GM20000 (cell line): ENCODE measurements at places on chromosomes 6 and 20.

DNA sequence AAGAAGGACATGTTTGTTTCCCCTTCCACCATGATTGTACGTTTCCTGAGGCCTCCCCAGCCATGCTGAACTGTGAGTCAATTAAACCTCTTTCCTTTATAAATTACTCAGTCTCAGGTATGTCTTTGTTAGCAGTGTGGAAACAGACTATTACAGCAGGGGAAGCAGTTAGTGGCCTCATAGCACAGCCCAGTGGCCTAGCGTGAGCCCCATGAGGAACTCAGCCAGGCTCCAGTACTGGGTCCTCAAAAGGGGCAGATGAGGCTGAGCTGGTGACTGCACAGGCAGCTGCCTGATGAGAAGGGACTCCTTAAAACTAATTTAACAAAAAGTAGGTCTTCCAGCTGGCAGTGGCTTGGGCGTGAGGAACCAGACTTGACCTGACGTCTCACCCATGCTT is 399.9 kb downstream of the CDH26 start:
- DNase-seq, result no peak

- DNase-seq, result no peak
Observed at GRCh38 chr6:139722530-139722929, 348.1 kb upstream of the CITED2 start.

- no peak for DNase-seq
Observed at GRCh38 chr6:112016320-112016719, 37.6 kb upstream of the CCN6 start.

- DNase-seq, result no peak
Observed at GRCh38 chr6:11404081-11404480, 133.5 kb upstream of the TMEM170B start.

DNA sequence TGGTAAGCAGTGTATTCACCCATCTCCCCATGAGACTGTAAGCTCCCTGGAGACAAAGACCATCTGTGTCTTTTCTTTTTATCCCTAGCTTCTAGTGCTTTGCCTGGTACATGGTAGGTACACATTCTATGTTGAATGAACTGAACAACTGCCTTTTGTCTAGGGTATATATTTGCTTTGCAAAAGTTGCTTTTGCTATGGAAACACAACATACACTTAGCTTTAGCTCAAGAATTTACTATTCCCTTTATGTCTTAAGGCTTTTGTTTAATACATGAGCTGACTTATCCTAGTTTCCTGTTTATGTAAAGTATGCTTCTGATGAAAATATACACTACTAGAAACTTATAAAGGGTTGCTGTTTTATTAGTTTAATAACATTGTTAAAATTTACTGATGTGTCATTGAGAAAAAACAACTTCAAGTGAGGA is 198.2 kb downstream of the PRL start:
- DNase-seq, result no peak

DNA sequence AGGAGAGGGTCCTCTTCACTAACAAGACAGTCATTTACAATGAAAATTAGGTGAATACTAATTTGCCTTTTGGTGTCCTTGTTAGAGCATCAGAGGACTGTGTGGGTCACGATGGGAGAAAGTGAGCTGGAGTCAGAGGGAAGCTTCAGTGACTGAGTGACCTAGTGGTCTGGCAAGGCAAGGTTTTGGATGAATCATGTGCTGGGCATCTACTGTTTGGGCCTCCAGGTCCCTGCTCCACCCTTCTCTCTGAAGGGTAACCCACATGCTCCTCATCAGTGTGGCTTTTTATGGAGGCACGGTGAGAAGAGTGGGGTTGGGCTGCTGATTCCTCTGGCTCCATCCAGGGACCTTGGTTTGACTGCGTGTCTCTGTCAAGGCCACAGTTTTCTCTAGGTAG is 60.5 kb upstream of the EXOC2 start:
- DNase-seq, result no peak

- no peak for DNase-seq
Observed at GRCh38 chr6:16129623-16130401, 926 bp downstream of the MYLIP start.

DNA sequence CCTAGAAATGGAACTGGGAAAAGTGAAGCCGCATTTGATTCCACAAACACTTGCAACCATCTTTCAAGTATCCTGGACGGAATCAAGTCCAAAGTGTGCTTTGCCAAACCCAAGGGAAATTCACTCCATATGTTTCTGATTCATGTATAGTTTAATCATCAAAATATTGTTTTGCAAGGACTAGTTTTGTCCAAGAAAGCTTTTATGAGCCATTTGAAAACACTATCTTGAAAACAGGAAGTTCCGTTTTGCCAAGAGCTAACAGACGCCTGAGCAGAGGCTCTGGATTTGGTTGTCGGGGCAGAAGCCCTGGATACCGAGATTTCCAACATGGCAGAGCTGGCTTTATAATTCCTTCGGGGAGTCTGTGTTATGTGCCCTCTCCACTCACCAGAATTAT is 251.1 kb downstream of the PHACTR1 start:
- DNase-seq, result no peak

DNA sequence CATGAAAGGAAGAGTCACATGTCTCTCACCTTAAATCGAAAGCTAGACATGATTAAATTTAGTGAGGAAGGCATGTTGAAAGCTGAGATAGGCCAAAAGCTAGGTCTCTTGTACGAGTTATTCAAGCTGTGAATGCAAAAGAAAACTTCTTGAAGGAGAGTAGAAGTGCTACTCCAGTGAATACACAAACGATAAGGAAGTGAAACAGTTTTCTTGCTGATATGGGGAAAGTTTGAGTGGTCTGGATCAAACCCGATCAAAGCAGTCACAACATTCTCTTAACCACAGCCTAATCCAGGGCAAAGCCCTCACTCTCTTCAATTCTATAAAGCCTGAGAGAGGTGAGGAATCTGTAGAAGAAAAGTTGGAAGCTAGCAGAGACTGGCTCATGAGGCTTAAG is 1.9 kb upstream of the TPD52L1 start:
- no peak for DNase-seq

- no peak for DNase-seq
Observed at GRCh38 chr6:130602151-130602770, 224.9 kb upstream of the SMLR1 start.

DNA sequence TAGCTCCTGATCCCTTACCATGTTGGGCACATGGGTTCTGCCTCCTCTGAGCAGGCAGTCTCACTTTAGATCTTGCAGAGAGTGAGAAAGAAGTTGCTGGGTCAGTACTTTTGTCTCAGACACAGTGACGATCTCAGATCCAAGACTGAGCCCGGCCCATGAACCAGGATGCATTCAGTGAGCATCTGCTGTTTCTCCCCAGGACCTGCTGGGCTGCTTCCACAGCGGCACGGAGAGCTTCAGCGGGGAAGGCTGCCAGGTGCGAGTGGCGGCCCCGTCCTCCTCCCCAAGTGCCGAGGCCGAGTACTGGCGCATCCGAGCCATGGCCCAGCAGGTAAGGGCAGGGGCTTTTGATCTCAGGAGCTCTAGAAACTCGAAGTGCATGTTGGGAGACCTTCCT is 53.9 kb upstream of the SMIM28 start:
- no peak for DNase-seq

- no peak for DNase-seq
Observed at GRCh38 chr20:3697588-3698305, 14.7 kb downstream of the SIGLEC1 start.

DNA sequence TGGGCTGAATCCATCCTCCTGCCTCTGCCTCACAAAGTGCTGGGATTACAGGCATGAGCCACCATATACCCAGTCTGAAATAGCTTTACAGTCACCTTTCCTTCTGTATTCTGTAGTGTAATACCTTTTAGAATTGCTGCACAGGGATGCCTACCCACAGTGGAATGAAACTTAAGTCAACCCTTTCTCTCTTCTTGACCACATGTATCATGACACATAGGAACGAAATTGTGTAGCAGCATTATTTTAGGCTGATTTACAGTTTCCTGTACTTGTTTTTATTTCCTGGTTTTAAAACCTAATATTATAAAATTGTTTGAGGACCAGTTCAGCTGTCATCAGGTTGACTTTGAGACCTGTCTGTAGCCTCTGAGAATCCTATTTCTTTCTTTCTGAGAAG is 297.8 kb downstream of the ZFAND3 start:
- no peak for DNase-seq

GRCh38 chr20:56433221-56433879 is 21.3 kb downstream of the CASS4 start:
- no peak for DNase-seq

DNA sequence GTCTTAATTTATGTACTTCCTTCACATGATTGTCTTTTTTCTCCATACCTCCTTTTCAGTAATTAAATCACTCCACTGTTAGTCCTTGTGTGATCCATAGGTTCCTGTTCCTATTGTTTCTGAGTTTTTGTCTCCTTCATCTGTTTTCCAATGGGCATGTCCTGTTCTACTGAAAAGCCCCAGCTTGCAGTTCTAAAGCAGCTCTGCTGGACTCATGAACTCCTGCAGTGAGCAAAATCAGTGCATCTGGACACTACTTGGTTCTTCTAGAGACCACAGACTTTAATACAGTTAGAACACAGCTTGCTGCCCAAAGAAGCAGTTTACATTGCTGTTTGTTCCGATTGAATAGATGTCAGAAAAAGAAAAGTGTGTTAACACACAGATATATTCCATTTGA is 593.3 kb upstream of the HS3ST5 start:
- no peak for DNase-seq

DNA sequence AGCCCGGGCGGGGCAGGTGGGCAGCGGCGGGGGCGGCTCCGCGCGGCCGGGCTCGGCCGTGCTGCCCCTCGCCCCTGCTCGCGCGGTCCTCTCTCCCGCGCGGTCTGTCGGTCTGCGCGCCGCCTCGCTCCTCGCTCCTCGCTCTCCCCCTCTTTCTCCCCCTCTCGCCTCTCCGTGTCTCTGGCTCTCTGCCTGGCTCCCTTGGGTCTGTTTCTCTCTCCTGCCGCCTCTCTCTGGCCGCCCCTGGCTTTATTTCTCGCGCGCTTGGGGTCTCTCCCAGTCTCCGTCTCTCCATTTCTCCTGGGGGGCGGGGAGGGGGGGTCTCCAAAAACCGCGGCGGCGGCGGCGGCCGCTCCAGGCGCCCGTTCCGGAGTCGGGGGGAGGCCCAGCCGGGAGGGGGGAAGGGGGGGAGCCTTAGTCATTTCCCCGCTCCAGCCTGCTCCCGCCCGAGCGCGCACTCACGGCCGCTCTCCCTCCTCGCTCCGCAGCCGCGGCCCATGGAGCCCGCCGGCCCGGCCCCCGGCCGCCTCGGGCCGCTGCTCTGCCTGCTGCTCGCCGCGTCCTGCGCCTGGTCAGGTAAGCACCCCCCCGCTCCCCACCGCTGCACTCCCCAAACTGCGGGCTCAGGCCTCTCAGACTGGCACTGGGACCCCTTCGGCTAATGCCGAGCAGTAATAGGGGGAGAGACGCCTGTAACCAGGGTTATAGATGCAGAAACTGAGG is at the start of gene SIRPA:
Gene SIRPA, plus strand, starts transcription at position 457 of the 723 bp plus-strand sequence. Its CDS starts 41 bp downstream, at position 498.
- DNase-seq, result peak; percentile 63

DNA sequence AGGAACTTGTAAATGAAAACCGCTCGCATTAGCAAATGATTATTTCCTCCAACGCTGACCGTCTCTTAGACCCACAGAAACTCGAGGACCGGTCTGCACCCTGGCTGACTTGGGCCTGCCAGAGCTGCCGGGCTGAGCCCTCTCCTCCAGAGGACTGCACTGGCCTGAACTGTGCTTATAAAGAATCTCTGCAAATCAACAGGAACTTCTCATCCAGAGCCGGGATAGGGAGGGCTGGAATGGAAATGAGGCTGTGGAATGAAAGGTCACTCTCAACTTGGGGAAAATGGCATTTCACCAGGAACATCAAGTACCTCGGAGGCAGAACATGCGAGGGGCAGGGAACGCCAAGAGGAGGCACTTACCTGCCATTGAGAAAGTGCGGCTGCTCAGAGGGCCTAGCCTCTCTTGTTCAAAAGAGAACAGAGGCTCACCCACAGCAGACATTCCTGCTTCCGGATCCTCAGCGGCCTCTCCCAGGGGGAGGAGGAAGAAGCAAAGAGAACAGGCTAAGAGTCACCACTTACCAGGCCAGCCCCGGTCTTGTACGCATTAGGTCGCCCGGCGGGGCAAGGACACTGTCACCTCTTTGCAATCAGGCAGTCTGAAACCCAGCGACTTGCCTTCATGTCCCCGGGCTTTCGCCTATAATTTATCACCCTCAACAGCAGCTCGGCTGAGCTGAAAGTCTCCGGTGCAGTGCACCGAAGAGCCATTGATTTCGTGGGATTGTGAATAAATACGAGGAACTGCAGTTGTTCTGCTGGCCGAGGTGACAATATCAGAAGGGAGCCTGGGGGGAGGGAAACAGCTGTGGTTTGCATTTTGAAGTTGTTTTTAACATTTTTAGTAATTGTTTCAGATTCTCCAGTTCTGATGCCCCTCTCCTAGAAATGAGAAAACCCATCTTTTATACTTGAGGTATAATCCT is 37.6 kb downstream of the ZMYND8 start:
- DNase-seq, result no peak

DNA sequence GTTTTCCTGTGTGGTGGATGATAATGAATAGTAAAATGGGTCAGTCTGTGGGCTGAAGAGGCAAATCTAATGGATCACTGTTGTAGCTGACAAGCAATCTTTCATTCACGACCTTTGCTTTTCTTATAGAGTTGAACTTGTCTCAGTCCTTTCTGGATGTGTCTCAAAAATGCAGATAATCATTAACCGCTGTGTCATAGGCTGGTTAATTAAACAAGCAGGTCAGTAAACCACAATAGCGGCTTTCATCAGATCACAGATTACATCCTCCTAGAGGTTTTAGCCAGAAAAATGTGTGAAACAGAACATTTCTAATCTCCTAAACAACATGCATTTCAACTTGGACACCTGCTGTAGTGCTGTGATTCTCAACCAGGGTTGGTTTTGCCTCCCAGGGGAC is 2.5 kb upstream of the METTL24 start:
- no peak for DNase-seq

DNA sequence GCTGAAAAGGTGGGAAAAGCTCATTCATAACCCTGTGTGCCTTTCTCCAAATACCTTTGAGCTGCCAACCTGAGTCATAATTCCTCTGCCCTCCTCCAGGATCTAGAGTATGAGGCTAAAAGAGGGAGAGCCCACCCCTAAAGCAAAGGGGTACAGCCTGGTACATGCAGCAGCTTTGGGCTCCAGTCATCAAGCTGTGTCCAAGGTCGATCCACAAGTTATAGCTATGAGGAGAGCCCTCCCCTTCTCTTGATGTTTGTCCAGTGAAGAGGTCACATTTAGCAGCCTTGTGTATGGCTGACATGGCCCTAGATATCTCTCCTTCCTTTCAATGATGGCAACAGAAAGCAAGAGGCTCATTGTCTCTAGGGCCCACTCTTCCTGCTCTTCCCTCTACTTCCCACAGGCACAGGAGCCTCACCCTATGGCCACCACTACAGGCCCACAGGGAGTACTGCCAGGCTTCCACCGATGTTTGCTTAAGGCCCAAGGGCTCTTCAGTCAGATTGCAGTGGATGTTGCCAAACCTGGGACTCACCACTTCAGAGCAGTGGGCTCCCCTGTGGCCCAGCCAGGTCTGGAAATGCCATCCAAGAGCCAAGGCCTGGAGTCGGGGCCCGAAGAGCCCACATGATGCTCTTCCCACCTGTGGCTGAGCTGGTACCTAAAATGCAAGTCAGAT is 176.8 kb downstream of the CD83 start:
- no peak for DNase-seq

DNA sequence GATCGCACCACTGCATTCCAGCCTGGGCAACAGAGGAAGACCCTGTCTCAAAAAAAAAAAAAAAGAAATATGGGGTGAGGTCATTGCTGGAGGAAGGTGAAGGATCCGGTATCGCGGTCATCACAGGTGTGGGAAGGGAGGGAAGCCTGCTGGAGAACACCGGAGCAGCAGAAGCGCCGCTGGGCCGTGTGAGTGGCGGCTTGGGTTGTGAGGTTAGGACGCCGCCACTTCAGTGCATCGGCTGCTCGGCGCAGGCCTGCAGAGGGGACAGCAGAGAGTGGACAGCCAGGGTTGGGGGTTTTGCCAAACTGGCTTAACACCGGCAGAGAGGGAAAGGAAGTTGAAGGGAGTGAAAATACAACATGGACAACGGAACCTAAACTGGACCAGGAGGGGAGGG is 5.4 kb downstream of the TLDC2 start:
- no peak for DNase-seq
